HuH-7.5 (cell line): ENCODE measurements at places on chromosomes 2 and 18.

DNA sequence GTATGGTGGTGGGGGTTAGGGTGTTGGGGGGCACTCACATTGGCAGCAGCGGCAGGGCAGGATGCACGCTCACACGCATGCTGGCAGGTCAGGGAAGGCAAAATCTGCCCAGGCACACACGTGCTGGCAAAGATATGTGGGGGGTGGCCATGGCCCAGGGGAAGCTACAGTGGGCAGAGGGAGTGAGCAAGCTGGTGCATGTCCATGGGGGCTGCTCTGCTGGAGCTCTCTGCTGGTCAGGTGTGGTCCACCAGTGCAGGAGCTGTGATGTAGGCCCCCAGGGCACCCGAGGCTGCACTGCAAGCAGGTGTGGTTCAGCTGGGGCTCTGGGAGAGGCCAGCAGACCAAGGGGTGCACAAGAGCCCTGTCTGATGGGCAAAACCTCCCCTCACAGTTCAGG is 491.5 kb upstream of the TNP1 start:
- DNase-seq, result no peak

GRCh38 chr2:109231996-109232705 is 103.1 kb downstream of the SH3RF3 start:
- no peak for DNase-seq

GRCh38 chr2:26970244-26970927 is at the start of gene MAPRE3:
TSS of gene MAPRE3 (plus strand) at chr2:26970637. CDS start at chr2:27022219, 51,582 bp downstream.
- DNase-seq, result peak; percentile 84

DNA sequence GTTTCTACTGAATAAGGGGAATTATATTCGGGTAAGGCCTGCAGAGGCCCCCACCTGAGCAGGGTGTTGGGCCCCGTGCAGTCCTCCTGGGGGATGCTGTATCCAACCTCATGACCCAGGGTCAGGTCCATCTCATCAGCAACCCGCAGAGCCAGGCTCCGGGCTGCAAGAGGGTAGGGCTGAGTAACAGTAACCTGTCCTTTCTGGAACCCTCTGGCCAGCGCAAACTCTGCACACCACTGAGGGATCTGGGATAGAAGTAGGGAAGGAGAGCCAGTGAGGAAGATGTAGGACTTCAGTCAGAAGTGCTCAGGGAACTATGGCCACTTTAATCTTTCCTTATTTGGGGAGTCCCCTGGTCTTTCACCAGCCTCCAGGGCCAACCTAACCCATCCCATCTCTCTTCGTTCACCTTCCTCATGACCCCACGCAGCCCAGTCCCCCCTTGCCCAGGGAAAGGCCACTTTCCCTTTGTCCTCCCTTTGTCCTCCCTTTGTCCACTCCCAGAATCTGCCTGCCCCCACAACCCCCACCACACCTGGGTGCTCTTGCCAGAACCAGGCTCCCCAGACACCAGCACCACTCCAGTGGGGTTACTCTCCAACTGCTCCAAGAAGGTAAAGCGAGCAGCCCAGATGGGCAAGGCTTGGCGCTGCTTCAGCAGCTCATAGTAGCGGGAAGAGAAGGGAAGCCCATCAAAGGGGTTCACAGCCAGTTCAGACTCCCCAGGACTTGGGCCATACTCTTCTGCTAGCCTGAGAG is 895 bp downstream of the DQX1 start:
- no peak for DNase-seq

- no peak for DNase-seq
These were observed 27.1 kb downstream of the MCFD2 start for GRCh38 chr2:46888421-46888952.

DNA sequence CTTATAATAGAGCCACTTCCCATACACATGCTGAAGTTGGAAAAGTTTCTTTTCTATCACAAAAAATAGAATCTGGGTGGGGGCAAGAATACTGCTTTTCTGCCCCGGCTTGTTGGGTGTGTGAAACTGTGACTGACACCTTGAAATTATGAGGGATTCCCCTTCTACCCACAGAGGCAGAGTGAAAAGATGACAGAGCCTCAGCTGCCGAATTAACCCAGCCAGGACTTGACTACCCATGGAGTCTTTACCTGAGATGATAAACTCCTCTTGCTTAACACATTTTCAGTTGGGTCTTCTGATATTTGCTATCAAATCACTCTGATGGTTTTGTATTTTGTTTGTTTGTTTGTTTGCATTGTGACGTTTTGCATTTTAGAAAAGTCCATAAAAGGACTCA is 66.0 kb upstream of the PMAIP1 start:
- no peak for DNase-seq

DNA sequence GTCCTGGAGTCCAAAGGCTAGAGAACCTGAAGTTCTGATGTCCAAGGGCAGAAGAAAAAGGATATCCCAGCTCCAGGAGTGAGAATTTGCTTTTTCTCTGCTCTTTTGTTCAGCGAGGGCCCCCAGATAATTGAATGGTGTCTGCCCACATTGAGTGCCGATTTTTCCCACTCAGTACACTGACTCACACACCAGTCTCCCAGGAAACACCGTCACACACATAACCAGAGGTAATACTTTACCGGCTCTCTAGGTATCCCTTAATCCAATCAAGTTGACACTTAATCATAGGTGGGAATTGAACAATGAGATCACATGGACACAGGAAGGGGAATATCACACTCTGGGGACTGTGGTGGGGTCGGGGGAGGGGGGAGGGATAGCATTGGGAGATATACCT is 161.5 kb downstream of the WDR7 start:
- DNase-seq, result no peak

- no peak for DNase-seq
These were observed 52.2 kb downstream of the INPP5D start for GRCh38 chr2:233112329-233112728.
